ENCODE measurements at places on chromosomes 2 and 18.

- DNase-seq: no peak
Measured at GRCh38 chr2:58865436-58865835, 624.3 kb upstream of the FANCL start.

- peak; percentile 67 for DNase-seq
Measured at GRCh38 chr2:95059656-95060370, 34.3 kb downstream of the MAL start.

- no peak for DNase-seq
Measured at GRCh38 chr18:434410-434809, 66.1 kb downstream of the COLEC12 start.

DNA sequence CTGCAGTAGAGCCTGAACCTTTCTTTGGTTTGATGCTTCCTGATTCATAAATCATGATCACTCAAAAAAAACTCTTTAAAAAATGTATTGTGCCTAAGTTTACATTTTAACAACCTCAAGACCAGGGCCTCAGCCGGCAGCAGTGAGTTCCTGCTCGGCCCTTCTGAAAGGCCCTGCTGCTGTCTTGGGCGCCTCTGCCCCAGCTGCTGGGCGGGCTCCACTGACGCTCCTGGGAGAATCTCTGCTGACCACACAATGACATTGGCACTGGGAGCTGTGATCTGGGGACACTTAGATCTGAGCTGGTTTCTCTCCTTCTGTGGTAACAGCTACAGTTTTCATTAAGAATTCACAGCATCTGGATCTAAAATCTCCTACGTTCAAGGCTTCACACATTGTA is 25.7 kb downstream of the TPO start:
- DNase-seq: no peak

- DNase-seq: no peak
Measured at GRCh38 chr18:48022531-48023329, 92.3 kb upstream of the SMAD2 start.

- DNase-seq: no peak
Measured at GRCh38 chr2:144503242-144503641, 16.7 kb downstream of the ZEB2 start.

DNA sequence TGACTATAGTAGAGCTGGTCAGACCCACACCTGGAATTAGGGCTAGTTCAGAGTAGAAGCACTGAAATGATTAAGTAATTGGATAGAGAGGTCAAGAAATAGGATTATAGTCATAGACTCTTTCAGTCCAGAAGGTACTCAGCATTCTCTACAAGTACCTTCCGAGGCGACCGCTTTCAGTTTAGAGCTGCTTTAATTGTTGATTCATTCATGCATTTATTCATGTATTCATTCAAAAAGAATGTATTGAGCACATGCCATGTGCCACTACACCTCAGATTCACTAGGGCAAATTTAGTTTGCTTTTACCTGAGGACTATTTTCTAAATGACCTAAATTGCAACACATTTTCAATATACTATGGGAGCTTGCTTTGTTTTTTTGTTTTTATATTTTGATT is 48.7 kb downstream of the CRIM1 start:
- no peak for DNase-seq

- DNase-seq: no peak
Measured at GRCh38 chr2:127332335-127332734, 38.4 kb upstream of the ERCC3 start.

DNA sequence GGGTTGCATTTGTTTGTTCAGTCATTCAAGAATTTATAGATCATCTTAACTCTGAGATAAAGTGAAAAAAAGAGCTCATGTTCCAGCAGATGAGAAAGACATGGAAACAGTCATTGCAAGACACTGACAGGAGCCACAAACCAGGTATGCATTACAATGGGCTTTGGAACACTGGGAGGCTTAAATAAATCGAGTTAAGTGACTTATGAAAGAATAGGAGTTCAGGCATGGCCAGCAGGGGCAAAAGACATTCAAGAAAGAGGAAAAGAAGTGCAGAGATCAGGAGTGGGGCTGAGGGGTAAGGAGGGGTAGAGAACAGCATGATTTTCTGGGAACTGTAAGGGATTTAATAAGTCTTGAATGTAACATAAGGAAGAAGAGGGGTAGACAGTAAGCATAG is 121.2 kb upstream of the EPC2 start:
- DNase-seq: no peak

DNA sequence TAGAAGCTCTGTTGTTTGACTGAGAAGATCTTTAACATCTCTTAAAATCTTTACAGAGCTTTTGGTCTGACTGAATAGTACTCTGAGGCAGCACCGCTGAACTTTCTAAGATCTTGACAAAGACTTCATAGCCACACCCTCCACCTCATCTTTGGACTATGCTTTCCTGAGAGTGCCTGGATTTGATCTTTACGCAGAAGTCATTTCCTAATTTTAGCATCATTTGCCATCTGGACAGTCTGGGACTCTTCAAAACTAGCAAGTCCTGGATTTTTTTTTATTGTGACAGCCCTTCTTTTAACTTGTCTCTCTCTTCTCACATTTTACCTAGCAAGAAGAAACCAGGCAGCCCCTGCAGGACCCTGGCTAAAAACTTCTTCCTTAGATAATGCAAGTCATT is 188.8 kb downstream of the CTIF start:
- no peak for DNase-seq

DNA sequence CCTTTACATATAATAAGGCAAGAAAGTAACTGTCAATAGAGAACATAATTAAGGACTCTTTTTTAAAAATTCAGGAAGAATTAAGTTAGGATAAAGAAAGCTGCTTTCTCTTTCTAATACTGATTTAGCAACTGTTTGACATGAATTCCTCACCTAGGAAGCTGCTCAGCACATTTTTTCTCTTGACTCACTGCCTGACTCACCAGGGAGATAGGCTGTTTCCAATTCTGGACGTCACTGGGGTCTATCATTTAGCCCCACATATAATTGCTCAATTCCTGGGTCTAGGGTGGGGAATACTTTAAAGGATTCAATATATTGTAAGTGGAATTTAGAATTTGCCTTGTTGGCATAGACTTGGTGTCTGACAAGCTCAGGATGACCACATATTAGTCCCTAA is 50.8 kb upstream of the UGP2 start:
- DNase-seq: no peak

- DNase-seq: no peak
Measured at GRCh38 chr2:44927985-44928482, 13.5 kb upstream of the SIX3 start.

GRCh38 chr2:1140389-1141003 is 189.8 kb downstream of the SNTG2 start:
- no peak for DNase-seq

DNA sequence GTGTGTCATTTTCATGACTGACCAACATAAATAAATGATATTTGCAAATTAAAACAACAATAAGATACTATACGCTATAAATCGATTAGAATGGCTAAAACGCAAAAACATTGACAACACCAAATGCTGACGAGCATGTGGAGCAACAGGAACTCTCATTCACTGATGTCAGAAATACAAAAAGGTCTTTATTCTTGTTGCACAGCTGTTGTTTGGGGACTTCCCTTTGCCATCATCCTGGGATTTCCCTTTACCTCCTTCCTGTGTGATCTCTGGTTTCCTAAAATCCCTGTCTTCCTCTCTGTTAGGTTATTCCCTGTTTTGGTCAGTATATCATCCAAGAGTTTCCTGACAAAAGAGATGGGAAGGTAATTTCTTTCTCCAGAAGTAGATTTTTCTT is 66.0 kb downstream of the NOL10 start:
- DNase-seq: no peak

- no peak for DNase-seq
Measured at GRCh38 chr2:229297247-229297646, 26.2 kb upstream of the PID1 start.

DNA sequence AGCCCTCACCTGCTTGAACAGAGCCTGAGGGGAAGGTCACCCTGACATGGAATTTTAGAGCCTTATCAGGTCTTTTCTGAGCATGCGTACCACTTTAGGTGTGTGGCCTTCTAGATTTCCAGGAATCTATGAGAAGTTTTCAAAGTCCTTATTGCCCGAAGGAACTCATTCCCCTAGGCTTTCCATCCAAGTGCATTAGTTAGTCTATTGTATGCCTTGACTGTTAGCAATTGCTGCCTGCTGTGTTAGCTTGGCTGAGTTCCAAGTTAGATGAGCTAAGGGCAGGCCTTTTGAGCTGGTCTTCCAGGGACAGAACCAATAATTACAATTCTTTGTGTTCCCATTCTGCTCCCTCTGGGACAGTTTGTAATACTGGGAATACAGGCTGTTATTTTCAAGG is 30.8 kb upstream of the PUM2 start:
- peak; percentile 30 for DNase-seq

DNA sequence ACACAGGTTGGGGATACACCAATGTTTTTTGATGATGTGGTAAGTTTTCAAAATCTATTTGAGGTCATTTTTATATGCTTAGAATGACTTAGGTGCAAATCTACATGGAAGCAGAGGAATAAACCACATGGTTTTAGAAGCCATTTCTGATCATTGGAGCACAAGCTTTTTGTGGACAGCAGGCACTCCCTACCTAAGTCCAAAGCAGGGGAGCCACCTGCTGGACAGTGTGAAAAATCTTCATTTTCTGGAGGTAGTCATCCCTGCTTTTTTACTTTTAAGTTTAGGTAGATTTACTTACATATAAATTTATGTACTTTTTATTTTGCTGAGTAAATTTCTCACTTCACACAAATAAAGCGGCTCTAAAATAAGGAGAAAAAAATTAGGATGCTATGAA is 323.2 kb downstream of the PLCL1 start:
- peak; percentile 23 for DNase-seq

DNA sequence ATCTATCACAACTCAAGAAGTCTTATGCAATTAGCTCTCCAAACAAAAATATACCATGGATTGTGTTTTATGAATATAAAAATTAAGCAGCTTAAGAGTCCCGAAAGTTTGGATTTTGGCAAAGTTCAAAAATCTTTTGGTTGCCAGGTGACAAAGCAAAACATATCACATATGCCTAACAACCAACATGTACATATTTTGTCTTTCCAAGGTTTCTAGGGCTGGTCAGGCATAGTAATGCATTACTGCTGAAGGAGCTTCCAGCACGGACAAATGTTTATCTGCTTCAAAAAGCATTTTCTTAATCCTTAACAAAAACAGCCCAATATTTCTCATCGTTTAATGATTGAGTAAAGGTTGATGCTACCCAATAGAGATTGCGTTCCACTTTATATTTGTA is 1327.1 kb upstream of the ZEB2 start:
- DNase-seq: no peak

GRCh38 chr2:219644801-219645480 is 17.5 kb downstream of the SLC4A3 start:
- DNase-seq: no peak

DNA sequence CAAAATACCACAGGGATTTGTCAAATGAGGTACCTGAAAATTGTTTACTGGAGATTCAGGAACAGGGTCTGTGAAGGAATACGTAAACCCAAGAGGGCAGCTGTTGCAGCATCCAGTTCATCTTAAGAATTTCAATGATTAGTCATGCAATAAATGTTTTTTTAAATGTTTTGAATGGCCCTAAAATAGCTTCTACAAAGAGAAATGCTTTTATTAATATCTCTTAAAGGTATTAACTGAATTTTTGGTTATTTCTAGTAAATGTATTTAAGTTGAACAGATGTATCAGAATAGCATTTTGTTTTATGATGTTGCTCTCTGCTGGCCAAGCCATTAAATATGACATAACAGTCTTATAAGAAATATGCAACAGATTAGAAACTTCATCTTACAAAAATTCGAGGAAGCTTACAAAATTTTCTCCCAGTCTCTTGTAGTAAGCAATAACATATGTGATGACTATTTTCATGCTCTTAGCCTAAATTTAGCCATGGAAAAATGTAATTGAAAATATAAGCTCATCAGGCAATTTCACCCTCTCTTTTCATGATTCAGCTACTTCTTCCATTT is 863.9 kb downstream of the SUCLG1 start:
- no peak for DNase-seq

DNA sequence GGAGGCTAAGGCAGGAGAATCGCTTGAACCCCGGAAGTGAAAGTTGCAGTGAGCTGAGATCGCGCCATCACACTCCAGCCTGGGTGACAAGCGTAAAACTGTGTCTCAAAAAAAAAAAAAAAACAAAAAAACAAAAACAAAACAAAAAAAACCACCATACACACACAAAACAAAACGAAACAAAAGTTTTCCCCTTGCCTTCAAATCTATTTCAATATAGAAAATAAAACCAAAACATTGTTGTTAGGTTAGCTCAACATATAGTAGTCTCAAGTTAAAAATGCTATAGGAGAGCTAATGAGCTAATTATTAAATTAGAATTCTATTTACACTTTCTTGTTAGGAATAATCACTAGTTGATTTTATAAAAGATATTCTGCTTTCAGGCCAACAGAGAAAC is 43.3 kb downstream of the FBXO11 start:
- DNase-seq: no peak

- DNase-seq: peak; percentile 47
Measured at GRCh38 chr18:12726774-12727550, 24.1 kb downstream of the PSMG2 start.

DNA sequence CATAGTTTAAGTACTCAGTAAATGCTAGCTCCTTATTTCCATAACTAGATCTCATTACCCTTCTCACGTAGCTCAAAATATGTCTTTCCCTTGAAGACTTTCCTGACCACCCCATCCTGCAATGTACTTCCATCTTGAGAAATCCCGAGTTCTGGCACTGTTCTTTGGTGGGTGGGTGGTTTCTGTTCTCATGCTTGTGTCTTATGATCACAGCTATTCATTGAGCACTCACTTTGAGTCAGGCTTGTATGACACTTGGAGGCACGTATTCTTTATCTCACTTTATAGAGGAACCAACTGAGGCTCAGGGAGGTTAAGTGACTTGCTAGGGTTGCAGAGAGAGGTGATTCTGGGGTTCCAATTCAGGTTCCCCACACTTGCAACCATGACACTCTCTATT is 9.0 kb upstream of the CLIP4 start:
- DNase-seq: no peak

DNA sequence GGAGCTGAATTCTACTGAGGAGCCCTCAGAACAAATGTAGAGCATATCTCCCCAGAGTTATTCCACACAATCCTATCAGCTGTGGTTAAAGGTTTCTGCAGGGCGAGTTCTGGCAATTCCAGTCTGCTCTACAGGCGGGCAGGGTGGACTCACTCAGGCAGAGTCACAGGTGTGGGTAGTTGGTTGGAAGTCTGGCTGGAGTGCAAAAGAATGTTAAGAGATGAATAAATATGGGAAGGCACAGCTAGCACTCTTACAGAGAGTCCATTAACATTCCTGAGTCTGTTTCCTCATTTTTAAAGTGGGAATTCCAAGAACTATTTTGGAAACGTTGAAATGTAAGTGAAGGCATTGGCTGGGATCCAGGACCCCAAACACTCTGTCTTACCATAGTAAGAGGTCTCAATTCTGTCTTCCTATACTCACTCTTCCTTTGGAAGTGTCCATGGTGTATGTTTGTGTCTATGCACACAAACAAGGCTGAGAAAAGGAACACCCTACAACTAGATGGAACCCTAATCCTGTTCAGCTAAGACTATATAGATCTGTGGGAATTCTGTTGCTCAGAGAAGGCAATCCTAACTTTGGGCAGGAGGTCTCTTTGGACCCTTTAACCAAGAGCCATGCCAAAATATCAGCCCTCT is 63.3 kb upstream of the AQP4 start:
- DNase-seq: no peak

Measured in posterior cingulate gyrus (tissue), 11 donors.